Activated CD4-positive, alpha-beta T cell treated with anti-CD3 and anti-CD28 coated beads, Interleukin-2, amount 10 ng/mL, durations not matched to agents 7 days and 5 days (primary cell): ENCODE measurements at places on chromosomes 7 and 10. TPM values are rescaled to one million over a fixed set of nuclear protein-coding genes. Genes with fewer than 3 reads are reported as not detected.

DNA sequence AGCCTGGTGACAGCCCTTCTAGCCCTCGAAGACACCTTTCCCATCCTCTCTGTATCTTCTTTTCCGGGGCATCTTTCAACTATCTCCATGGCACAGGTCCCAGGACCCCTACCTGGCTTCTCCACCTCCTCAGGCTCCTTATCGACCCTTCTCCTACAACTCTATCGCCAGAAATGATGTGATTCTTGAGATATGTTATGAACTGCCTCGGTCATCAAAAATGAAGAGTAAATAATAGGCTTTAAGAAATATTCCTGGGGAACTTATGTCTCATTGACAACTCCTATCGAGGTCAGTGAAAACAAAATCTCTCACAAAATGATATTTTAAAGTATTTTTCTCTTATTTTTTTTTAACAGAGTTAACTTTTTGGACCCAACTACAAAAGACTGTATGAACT, 405.5 kb upstream of the SHH start:
- H3K4me3 ChIP-seq: no peak overlapping the region
- no peak for DNase-seq
- H3K27me3 ChIP-seq: no peaks in the 10 kb centered on the region
- H3K36me3 ChIP-seq: no peaks in the 10 kb centered on the region

- H3K36me3 ChIP-seq: no peaks in the 10 kb centered on the region
- DNase-seq: no peak
- H3K4me3 ChIP-seq: no peak overlapping the region
- peaks cover 16% of the 10 kb centered on the region for H3K4me1 ChIP-seq
These were observed 2.9 kb upstream of the TTYH3 start for GRCh38 chr7:2628891-2629290.

Gene HIBADH
- total RNA-seq: 12.8 TPM

DNA sequence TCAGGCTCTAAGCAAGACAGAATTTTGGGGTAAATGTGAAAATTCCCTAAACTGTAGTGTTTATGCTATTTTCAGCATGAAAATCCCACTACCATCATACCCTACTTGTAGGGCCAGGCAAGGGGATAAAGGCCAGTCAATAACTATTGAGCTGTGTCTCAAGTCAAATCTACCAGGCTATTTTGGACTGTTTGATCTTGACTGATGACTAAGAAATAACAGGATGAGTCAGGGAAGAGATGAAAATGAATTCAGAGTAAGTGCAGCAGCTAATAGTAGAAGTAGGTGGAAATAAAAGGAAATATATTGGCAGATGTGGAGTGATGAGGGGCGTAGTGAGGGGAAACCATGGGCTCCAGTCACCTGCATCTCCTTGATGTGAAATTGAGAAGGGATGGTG, 225.8 kb upstream of the PHYHIPL start:
- H3K27me3 ChIP-seq: no peaks in the 10 kb centered on the region
- no peak overlapping the region for H3K4me3 ChIP-seq
- no peaks in the 10 kb centered on the region for H3K4me1 ChIP-seq
- H3K27ac ChIP-seq: no peak overlapping the region
- no peaks in the 10 kb centered on the region for H3K36me3 ChIP-seq
- no peak for DNase-seq

GRCh38 chr7:107430057-107430456, 39.8 kb upstream of the GPR22 start:
- H3K4me3 ChIP-seq: no peak overlapping the region
- no peaks in the 10 kb centered on the region for H3K27me3 ChIP-seq
- no peak for DNase-seq
- peaks cover 5% of the 10 kb centered on the region for H3K36me3 ChIP-seq

Gene THSD7A
- total RNA-seq: not detected

- no peaks in the 10 kb centered on the region for H3K27me3 ChIP-seq
- H3K27ac ChIP-seq: no peak overlapping the region
- no peaks in the 10 kb centered on the region for H3K4me1 ChIP-seq
- H3K36me3 ChIP-seq: no peaks in the 10 kb centered on the region
- H3K4me3 ChIP-seq: no peak overlapping the region
- DNase-seq: no peak
These were observed 327.2 kb upstream of the BMPER start for GRCh38 chr7:33578166-33578565.

Gene ANKRD2
- total RNA-seq: 0.37 TPM

DNA sequence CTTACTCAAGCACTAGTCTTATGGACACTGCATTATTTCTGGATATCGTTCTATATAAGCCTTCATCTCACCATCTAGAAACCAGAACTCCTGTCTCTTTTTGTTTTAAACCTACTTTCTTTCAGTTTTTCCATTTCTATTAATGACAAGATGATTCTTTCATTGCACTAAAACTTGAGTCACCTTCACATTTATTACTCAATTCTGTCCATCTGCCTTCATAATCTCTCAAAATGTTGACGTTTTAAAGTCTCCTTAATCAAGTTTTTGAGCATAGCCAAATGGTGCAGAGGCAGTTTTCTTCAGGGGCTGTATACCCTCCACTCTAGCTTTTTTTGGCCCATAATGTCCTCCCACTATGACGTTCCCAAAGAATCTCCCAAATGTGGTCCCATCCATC, 17.6 kb downstream of the STAM start:
- H3K27me3 ChIP-seq: no peaks in the 10 kb centered on the region
- no peak for DNase-seq
- peaks cover 23% of the 10 kb centered on the region for H3K4me1 ChIP-seq
- H3K36me3 ChIP-seq: peaks cover 34% of the 10 kb centered on the region
- H3K4me3 ChIP-seq: no peak overlapping the region

- no peaks in the 10 kb centered on the region for H3K27me3 ChIP-seq
- no peak overlapping the region for H3K27ac ChIP-seq
- H3K36me3 ChIP-seq: no peaks in the 10 kb centered on the region
- peak; percentile 12 for DNase-seq
- no peak overlapping the region for H3K4me3 ChIP-seq
These were observed 84.8 kb upstream of the PHF14 start for GRCh38 chr7:10888861-10889260.

Gene TMEM140
- 25.3 TPM for total RNA-seq

DNA sequence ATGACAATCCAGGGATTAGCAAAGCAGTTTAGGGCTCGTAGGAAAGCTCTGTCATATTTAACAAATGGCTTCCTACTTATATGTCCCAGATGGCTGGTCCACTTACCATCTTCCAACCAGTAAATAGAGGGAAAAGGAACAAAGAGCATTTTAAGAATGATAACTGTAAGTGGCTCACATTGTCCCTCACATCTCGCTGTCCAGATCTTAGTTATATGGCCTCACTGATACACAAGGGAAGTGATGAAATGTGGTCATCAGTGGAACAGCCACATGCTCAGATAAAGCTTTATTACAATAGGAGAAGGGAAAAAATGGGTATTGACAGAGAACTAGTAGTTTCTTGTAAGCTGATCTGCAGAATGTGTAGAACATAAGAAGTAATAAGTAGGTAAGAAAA, 35.8 kb downstream of the IQUB start:
- DNase-seq: no peak
- no peaks in the 10 kb centered on the region for H3K4me1 ChIP-seq
- H3K27me3 ChIP-seq: peaks cover 17% of the 10 kb centered on the region
- H3K4me3 ChIP-seq: no peak overlapping the region

DNA sequence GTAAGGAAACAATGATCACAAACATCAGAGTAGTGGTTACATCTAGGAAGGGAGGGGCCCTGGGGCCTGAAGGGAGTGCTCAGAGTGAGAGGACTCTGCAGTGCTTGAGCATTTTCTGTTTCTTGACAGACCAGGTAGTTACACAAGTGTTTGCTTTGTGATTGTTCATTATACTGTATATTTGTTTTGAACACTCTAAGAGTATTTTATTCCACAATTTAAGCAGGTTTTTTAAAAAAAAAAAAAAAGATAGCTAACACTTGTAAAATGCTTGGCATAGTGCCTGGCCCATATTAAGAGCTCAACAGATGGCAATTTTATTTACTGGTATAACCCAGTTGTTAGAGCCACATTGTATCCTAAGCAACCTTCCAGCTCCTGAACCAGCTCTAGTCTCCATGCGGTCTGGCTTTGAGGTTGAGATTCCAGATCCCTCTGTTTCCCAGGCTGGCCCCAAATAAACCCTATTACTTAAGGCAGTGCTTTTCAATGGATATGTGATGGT, 20.1 kb upstream of the ATXN7L1 start:
- H3K4me3 ChIP-seq: no peak overlapping the region
- no peak overlapping the region for H3K27ac ChIP-seq
- DNase-seq: peak; percentile 45
- peaks cover 7% of the 10 kb centered on the region for H3K27me3 ChIP-seq
- peaks cover 15% of the 10 kb centered on the region for H3K4me1 ChIP-seq
- peaks cover 4% of the 10 kb centered on the region for H3K36me3 ChIP-seq

GRCh38 chr7:51223505-51223904, 93.1 kb downstream of the COBL start:
- no peak overlapping the region for H3K27ac ChIP-seq
- no peak overlapping the region for H3K4me3 ChIP-seq
- no peaks in the 10 kb centered on the region for H3K4me1 ChIP-seq
- no peaks in the 10 kb centered on the region for H3K27me3 ChIP-seq
- H3K36me3 ChIP-seq: no peaks in the 10 kb centered on the region
